ENCODE measurements at places on chromosomes 7 and 10.

DNA sequence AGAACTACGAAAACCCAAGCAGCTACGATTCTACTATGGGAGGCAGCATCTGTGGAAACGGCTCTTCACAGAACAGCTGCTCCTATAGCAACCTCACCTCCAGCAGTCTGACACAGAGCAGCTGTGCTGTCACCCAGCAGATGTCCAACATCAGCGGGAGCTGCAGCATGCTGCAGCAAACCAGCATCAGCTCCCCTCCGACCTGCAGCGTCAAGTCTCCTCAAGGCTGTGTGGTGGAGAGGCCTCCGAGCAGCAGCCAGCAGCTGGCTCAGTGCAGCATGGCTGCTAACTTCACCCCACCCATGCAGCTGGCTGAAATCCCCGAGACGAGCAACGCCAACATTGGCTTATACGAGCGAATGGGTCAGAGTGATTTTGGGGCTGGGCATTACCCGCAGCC is 81.6 kb upstream of the SAMD8 start:
- no peak for DNase-seq

DNA sequence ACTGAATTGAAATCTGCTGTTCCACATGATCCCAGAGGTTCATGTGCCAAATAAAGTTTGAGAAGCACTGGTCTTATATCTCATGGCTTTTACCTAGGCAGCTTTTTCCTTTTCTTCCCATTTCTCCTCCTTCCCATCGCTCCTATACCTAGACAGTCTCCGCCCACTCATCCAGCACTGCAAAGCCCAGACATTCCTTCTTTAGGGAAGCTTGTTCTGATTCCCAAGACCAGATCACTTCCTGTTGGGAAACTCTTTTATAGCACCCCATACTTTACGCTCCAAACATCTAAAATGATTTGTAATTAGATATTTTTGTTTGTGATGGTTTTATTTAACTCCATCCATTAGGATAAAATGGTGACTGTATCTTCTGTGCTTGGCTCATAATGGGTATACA is 75.9 kb downstream of the BMPER start:
- no peak for DNase-seq

DNA sequence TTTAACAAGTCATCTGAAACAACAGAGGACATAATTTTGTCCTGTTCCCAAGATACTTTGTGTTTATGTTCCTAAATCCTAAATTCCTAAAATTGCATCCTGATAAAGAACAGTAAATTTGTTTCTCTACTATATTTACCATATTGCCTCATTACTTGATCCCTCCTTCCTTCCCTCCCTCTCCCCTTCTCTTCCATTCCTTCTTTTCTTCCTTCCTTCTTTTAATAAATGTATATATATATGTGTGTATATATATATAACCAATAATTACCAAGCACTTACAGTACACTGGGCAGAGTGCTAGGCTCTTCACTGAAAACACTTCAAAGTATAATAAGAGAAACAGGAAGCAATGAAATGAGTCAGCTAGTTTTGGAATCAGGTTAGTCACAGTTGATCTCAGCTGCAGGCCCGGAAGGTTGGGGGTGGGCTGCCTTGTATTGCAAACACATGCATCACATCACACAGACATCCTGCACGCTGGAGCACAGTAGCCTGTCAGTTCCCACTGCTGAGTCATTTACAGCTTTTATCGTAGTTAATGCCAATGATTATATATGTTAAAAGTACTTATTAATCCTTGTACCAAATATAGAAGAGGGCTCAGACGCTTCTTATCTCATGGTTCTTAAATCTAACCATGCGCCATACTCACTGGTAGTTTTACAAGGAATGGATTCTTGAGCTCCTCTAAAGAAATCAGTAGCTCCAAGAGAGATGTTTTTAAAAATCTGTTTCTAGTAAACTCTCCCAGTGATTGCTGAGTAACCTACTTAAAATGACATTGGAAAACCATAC is 551.7 kb downstream of the GRM8 start:
- peak; percentile 11 for DNase-seq

- DNase-seq: no peak
Observed at GRCh38 chr10:9015447-9015846, 961.0 kb downstream of the GATA3 start.

DNA sequence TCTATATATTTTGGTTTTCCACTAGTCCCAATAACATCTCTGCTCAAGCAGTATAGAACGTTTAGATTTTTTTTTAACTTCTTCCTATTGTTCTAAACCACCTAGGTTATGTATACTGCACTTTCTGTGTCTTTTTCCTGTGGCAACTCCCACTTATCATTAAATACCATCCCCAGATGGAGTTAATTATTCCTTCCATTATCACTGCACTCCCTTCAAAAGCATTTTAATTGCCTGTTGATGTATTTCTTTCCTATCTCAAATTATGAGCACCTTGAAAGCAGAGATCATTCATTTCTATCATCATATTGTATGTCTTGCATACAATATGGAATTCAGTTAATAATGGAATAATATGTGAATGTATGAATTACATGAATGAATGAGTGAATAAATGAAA is 148.0 kb downstream of the HGF start:
- no peak for DNase-seq

- DNase-seq: peak; percentile 28
Observed at GRCh38 chr10:13717936-13718772, 131.4 kb downstream of the PRPF18 start.

DNA sequence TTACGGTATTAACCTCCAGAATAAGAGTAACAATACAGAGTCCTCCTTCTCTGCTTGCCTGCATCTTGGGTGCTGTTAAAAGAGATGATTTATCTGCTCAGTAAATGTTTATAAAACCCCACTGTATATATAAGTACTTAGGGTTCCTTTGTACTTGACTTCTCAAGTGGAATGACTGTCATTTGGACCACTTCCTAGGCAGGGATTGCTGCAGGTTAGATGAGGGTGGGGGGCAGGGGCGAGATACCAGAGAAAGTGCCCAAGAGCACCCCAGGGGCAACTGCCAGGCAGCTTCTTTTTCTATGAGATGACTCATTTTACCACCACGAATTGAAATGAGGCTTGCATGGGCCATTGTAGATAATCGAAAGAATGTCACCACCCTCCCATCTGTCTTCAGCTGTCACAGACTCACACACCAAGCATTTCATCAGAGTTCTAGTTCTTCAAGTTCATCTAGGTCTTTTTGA is 421.9 kb upstream of the GALNT17 start:
- no peak for DNase-seq

- DNase-seq: no peak
Observed at GRCh38 chr10:79417731-79418130, 27.7 kb downstream of the ZCCHC24 start.

- DNase-seq: no peak
Observed at GRCh38 chr10:113742466-113742865, 9.0 kb upstream of the PLEKHS1 start.

DNA sequence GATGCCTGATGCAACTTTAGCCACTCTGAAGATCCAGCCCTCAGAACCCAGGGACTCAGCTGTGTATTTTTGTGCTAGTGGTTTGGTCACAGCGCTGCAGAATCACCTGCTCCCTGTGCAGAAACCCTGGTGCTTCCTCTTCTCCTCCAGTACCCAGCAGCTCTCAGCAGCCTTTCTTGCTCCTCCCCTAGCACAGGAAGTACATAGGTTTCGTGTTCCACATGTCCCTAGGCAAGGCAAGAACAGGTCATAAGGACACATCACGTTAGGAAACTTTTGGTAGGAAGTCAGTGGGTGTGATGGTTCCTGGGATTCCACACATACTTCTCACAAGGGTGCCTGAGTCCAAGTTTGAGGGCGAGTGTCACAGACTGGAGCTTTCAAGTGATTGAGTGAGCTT is 167.9 kb upstream of the PRSS1 start:
- no peak for DNase-seq

- no peak for DNase-seq
Observed at GRCh38 chr10:132684164-132684891, 101.6 kb downstream of the NKX6-2 start.

DNA sequence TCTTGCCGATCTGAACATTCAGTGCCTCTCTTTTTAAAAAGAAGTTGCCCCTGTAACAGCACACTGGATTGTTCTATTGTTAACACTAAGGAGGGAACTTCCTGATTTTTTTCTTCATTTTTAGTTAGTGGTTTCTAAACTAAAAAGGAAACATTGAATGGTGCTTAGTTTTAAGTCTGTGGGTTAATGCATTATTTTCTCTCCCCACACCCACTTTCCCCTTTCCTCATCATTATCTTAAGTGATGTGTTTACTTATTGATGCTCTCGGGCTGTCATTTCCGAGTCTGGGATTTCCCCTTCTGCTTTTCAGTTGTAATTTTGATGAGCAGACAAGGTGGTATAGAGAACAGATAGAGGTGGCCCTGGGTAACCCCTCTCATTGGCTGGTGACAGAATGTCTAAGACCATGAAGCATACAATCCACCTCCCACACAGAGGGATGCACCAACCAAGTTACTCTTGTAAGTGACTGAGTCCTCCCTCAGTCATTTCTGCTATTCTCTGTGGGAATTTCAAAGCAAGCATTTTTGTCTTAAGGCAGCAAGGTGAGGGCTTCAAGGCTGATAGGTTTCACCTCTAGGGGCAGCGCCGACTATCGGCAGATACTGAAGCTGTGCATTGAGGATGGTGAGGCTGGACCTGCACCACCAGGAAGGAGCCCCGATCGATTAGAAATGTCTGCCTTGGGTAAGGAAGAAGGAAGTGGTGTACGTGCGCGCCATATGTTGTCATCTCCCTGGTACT is 49.5 kb downstream of the CHN2 start:
- peak; percentile 31 for DNase-seq

DNA sequence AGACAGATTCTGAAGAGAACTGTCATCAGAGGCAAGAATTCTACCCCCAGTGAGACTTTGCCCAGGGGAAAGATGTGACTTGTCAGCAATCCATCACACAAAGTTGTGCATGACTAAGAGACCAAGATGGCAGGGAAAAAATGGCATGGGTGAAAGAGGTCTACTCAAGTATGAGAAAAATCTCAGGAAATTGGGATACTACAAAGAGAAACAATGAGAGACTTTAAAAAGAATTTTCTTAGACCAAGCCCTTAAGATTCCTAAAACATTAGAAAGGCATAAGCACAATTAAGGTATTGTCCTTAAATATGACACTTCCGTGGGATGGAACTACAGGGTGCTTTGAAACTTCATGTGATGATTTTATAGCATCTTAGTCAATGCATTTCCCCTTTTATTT is 45.6 kb upstream of the PDE1C start:
- no peak for DNase-seq

- no peak for DNase-seq
Observed at GRCh38 chr10:11256896-11257295, 239.2 kb downstream of the CELF2 start.

DNA sequence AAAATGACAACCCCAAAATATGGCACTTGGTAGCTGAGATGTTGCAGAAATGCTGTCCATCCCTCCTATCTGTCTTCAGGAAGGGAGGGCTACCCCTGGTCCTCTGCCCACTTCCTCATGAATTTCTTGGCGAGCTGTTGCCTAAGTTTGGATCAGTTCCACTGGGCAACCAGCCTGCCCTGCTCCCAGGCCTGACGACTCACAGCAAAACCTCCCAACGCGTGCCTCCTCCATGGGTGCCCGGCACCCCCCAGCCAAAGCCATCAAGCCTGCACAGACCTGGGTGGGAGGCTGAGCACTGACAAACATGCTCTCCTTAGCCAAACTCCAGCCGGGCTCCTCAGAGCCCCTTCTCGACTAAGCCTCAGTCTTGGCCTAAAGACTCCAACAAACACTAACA is 8.9 kb downstream of the VSTM4 start:
- DNase-seq: no peak

- DNase-seq: no peak
Observed at GRCh38 chr10:131090761-131091661, 220.5 kb downstream of the TCERG1L start.

DNA sequence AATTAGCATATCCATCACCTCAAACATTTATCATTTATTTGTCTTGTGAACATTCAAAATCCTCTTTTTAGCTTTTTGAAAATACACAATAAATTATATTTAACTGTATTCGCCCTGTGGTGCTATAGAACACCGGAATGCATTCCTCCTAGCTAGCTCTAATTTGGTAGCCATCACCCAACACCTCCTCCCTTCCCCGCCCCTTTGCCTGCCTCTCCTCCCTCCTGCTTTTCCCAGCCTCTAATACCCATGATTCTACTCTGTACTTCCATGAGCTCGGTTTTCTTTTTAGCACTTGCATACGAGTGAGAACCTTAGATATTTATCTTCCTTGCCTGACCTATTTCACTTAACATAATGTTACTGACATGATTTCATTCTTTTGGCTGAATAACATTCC is 80.1 kb downstream of the ANKRD26 start:
- no peak for DNase-seq

GRCh38 chr10:111156754-111157153 is 79.9 kb downstream of the ADRA2A start:
- DNase-seq: no peak

DNA sequence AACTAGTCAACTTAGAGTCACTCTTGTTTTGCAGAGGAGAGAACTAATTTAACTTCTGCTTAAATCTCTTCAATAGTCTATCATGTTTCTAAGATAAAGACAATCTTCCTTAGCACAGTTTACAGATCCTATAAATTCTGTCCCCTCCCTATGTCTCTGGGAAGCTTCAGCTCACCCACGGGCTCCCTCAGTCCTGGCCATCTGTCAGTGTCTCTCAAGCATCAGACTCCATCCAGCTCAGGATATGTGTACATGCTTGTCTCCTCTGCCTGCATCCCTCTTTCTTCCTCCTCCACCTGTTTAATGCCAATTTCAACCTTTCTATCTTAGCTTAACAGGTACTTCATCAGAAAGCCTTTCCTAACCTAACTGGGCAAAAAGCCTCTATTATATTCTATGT is 177.1 kb upstream of the PTER start:
- DNase-seq: no peak

DNA sequence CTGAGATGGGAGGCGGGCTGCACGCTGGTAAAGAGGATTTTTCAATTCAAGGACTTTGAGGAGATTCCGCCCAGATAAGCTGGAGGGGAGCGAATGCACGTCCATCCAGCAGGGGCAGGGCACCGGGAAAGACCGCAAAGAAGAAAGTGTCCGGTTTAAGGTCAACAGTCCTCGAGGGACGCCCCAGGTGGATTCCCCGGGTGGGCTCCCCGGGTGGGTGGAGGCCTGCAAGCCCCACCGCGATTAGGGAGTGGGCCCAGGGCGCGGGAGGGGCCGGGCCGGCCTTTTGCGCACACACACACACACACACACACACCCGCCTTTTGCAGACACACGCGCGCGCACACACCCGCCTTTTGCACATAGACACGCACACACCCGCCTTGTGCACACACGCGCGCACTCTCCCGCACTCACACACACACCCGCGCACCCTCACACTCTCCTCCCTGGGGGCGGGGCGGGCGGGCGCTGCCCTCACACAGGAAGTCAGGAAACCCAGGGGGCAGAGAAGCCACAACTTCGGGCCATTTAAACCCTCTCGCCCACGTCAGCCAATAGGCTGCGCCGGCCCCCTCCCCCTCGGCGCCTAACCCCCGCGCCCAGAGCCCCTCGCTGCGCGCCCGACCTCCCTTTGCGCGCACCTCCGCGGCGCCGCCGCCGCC is 615 bp downstream of the ARHGAP12 start:
- DNase-seq: peak; percentile 29

GRCh38 chr10:46542567-46543465 is 13.6 kb downstream of the GPRIN2 start:
- no peak for DNase-seq
